ENCODE measurements at places on chromosomes 2 and 18.

GRCh38 chr2:79630972-79631557, 118.2 kb downstream of the CTNNA2 start:
- DNase-seq, result no peak

GRCh38 chr18:49013291-49013691, 62.5 kb upstream of the SMAD7 start:
- DNase-seq, result no peak

DNA sequence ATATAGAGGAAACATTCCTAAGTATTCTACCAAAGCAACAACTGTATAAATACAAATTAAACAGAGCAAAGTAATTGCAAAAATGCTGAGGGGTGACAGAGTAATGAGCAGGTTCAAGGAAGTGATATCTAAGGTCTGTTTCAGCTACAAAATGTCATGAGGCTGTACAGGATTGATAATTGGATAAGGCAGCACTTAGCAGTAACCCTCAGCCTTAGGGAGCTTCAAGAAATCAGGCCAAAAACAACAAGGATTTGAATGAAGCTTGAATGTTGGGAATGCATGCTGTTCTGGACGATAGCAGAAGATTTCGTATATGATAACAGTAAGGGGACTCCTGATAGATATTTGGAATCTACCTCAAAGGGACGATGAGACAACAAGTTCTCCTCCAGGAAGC, 142.0 kb upstream of the MMADHC start:
- DNase-seq, result no peak

GRCh38 chr2:159029936-159030335, 61.5 kb downstream of the TANC1 start:
- DNase-seq, result no peak

- DNase-seq, result no peak
These were observed 497.4 kb upstream of the CRIM1 start for GRCh38 chr2:35858216-35858615.

- DNase-seq, result no peak
These were observed 12.3 kb upstream of the TNFRSF11A start for GRCh38 chr18:62312851-62313250.

- DNase-seq, result no peak
These were observed 275.1 kb upstream of the STON1 start for GRCh38 chr2:48254839-48255238.

DNA sequence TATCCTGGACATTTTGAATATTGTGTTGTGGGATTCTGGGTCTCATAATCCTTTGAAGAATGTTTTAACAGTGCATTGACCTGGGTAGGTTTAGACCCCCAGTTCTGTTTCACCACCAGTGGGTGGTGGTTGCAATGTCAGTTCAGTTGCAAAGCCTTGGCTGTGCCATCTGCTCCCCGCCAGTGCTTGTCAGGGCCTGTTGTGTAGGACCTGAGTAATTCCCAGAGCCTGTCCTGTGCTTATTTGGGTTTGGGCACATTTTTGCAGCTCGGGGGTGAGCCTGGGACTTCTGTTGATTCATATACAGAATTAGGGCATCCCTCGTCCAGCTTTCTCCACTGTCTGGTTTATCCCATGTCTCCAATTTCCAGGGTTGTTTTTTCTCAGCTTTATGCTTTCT, 24.8 kb downstream of the ATP9B start:
- DNase-seq, result no peak

DNA sequence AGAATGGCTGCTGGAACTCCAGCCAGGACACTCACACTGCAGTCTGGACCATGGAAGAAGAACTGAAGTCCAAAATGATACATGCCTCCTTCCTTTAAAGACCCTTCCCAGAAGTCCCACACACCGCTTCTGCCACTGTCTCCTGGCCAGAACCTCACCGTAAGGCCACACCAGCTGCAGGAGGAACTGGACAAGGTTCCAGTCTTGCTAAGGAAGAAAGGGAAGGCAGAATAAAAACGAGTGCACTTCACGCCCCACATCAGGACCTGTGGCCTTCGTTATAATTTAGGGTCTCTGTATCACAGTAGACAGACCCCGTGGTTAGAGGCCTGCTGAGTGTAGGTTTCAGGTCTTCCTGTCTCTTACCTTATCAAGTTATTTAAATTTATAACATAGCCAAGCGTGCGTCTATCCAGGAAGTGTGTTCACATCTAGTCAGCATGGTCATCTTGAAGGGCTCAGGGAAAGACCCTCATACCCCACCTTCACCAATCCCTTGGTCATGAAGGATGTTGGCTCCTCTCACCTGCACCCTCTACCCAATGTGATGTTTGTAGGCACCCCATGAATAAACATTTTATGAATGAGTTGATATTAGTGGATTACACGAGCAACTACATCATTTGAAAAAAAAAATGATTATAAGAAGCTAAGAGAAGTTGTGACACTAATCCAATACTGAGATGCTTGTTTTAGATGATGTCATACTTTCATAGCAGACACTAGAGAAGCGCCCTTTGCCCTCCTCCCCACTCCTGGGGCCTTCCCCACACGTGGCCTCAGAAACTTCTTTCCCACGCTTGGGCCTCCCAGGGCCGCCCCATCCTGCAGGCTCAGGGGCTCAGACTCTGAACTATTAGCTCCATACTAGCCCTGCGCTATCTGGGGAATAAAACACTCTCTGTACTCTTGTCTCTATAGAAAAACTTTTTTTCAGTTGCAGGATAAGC, 157.6 kb downstream of the FAM210A start:
- DNase-seq, result no peak

DNA sequence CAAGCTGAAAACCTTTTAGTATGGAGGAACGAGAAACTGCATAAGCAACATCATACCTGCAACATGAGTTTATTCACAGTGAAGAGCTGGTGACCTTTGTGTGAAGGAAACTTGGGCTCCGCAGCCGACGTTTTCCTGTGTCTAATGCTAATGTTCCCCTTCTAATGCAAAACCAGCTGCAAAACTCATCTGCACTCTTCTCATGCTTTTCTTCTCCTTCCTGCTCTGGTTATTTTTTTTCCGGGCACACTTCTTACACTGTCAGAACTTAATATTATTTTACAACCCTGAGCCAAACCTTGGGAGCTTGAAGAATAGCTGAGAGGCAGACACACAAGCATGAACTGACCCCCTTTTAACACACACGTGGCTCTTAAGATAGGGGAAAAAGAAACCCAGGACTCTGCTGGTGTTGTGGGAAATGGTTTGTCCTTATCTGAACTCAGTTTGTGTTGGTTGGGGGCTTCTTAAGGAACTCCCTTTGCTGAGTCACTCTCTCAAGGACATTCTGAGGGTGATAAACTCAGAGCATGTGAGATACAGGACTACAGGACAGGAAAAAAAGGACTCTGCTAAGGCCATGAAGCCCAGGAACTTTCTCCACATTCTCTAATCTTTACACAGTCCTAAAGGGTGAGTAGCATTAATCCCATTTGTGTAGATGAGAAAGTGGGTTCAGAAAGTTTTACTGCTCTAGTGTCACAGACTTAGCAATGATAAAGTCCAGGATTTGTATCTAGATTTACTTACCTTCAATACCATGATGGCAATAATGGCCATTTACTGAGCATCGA, 439.3 kb upstream of the TRIB2 start:
- no peak for DNase-seq

GRCh38 chr18:11976315-11977152, 4.8 kb upstream of the IMPA2 start:
- DNase-seq, result no peak

DNA sequence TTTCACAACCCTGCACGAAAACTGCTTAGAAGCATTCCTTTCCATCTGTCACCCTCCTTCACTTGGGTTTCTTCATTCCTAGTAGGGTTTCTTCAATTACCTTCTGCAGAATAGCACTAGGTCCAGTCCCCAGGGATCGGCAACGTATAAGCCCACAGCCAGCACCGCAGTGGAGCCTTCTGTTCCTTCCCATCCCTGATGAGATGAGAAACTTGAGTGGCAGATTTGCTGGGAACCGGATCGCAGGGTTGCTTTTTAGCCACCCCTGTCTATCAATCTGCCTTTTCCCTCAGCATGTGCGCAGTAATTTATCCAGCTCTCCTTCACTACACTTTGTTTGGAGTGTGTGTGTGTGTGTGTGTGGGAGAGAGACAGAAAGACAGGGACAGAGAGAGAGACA, 94.2 kb downstream of the CD8B2 start:
- DNase-seq, result no peak

GRCh38 chr18:26515643-26516487, 32.5 kb downstream of the KCTD1 start:
- no peak for DNase-seq

- no peak for DNase-seq
These were observed 53.4 kb downstream of the SLC66A2 start for GRCh38 chr18:79897940-79898625.

GRCh38 chr18:75035928-75036327, 173.0 kb downstream of the PTGR3 start:
- no peak for DNase-seq

- DNase-seq, result no peak
These were observed 396.4 kb downstream of the PIK3C3 start for GRCh38 chr18:42351455-42351854.

DNA sequence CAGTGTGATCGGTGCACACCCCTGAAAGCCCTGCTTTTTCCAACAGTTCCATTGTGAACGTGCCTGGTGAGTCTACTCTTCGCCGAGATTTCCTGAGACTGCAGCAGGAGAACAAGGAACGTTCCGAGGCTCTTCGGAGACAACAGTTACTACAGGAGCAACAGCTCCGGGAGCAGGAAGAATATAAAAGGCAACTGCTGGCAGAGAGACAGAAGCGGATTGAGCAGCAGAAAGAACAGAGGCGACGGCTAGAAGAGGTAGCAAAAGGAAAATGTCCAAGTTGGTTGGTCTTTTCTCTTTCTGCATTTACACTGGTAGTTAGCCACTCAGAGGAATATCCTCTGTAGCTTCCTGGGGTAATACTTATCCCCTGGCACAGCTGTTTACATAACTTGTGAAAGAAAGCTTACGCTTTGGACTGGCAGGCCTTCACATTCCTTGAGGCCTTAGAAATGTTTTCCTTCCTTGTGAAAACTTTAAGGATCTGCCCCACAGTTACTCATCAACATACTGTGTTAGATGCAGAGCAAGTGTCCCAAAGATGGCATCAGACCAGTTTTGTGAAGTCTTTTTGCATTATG, 146.6 kb downstream of the MAP4K4 start:
- DNase-seq, result peak; percentile 60

DNA sequence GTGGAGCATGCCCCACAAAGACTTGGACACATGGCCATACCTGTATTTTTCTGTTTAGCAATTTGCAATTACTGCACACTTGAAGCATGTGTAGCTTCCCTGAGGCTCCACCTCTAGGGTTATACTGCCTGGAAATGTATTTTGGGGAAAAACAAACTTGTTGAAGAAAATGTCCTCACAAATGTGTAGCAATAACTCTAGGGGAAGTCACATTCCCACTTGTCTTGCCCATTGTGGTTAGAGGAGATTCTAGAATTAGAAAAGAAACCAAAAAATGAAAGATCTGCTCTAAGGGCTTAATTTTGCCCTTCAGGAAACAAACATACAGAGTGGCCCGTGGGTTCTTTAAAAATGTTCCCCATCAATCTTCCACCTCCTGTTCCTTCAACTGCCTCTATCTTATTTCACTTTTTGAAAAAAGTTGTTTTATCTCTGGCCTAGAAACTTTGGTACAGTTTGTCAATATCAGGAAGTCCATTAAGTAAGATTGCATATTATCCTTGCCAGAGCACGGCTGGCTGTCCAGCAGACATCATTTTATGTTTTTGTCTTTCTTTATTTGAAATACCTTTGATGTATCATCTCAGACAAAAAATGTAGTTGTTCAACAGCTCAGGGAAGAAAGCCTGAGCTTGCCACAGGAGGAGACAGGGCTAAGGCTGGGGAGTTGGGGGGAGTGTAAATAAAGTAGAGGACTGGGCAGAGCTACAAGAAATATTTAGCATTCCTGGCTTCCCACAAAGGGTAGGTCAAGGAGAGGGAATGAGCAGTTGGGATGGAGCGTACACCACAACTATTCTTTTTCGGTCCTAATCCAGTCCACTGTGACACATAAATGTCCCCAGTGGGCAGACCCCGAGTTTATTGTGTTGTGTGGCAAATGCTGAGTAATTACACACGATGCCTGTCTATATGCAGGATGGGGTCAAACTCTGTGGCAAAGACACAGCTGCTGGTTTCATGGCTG, 96.8 kb upstream of the CDC42EP3 start:
- peak; percentile 37 for DNase-seq

- DNase-seq, result no peak
These were observed 218.4 kb upstream of the DTNA start for GRCh38 chr18:34491719-34492118.

- no peak for DNase-seq
These were observed 140.3 kb downstream of the TRIB2 start for GRCh38 chr2:12856934-12857601.
